ENCODE measurements at places on chromosomes 6 and 20.

GRCh38 chr6:122454673-122455072 is 16.9 kb downstream of the SERINC1 start:
- peak overlapping the region; percentile 66 for H3K27ac ChIP-seq
- DNase-seq: no peak
- H3K4me3 ChIP-seq: no peak overlapping the region
- H3K4me1 ChIP-seq: peaks cover 40% of the 10 kb centered on the region

- no peaks in the 10 kb centered on the region for H3K27me3 ChIP-seq
- H3K27ac ChIP-seq: no peak overlapping the region
- no peak for DNase-seq
Measured at GRCh38 chr6:30847421-30847970, 36.8 kb upstream of the DDR1 start.

DNA sequence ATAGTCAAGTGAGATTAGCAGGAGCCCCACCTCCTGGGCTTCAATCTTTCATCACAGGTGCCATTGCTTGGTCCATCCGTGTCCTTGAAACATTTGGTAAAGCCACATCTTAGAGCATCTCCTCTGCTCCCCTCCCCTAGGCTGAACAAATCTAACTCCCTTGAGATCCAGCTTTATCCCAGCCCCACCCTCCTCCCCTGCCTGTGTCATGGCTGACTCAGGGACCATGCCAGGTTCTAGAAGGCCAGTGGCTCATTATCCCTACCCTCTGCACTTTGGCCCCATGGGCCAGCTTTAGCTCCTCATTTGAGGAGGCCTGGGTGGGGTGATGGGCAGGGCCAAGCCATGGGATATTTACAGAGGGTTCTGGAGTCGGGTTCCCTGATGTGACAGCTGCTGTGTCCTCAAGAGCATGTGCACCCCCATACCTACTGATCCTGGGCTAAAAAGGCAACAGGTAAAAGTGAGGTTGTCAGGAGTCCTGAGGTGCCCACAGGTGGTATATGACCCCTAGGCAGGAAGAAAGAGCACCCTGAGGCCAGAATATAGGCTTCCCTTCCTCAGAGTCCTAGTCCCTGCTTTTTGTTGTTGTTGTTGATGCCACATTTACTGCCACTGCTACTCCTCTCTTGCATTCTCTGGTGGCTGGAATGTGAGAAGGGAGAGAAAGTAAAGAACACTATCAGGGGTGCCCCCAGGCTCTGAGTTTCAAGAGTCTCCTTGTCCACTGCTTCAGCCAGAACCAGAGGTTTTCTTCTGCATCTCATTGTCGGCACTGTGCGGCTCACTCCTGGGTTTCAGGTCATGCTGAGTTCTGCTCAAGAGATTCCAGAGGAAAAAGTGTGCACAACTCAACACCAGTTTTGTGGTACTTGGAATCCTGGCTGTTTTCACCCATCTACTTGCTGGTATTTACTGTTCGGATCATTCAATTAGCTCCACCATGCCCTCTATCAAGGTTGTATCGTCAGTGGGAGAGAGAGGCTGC is 228.4 kb downstream of the LRFN2 start:
- peaks cover 10% of the 10 kb centered on the region for H3K4me1 ChIP-seq
- no peak for DNase-seq
- H3K4me3 ChIP-seq: no peak overlapping the region
- no peak overlapping the region for H3K27ac ChIP-seq

- no peak overlapping the region for H3K4me3 ChIP-seq
- no peaks in the 10 kb centered on the region for H3K27me3 ChIP-seq
- peaks cover 8% of the 10 kb centered on the region for H3K4me1 ChIP-seq
- H3K27ac ChIP-seq: no peak overlapping the region
- no peaks in the 10 kb centered on the region for H3K36me3 ChIP-seq
Measured at GRCh38 chr20:25604611-25605010, 19.2 kb downstream of the NANP start.

- H3K4me3 ChIP-seq: no peak overlapping the region
- H3K36me3 ChIP-seq: no peaks in the 10 kb centered on the region
- no peak overlapping the region for H3K27ac ChIP-seq
- DNase-seq: peak; percentile 42
- H3K27me3 ChIP-seq: no peaks in the 10 kb centered on the region
Measured at GRCh38 chr6:152338335-152339125, 298.6 kb downstream of the SYNE1 start.

DNA sequence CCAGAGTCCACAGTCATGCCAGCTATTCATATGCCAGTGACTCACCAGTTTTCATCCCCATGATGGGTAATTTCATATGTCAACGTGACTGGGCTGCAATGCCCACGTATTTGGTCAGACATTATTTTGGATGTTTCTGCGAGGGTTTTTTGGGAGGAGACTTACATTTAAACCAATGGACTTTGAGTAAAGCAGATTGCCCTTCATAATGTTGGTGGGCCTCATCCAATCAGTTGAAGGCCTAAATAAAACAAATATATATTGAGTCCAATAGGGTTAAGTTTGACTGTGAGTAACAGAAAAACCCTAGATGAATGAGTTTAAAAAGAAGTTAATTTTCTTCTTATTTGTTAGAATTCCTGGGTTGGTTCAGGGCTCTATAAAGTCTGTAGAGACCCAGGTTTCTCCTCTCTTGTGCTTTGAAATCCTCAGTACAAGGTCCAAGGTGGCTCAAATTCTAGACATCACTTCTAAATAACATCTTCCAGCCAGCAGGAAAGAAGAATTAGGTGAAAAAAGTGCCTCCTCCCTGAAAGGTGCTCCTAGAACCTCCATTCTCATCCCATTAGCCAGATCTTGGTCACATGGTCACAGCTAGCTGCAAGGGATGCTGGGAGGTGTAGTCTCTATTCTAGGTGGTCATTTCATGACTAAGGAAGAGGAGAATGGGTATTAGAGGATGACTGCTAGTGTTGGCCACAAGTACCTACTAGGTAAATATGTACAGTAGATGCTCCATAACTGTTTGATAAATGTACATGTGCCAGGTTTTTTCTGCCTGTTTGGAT is 16.7 kb upstream of the NEDD9 start:
- peaks cover 12% of the 10 kb centered on the region for H3K4me1 ChIP-seq
- no peak for DNase-seq
- no peaks in the 10 kb centered on the region for H3K27me3 ChIP-seq
- peaks cover 6% of the 10 kb centered on the region for H3K36me3 ChIP-seq
- H3K4me3 ChIP-seq: no peak overlapping the region
- no peak overlapping the region for H3K27ac ChIP-seq

- H3K27ac ChIP-seq: no peak overlapping the region
Measured at GRCh38 chr6:168286116-168286515, 33.5 kb downstream of the DACT2 start.

DNA sequence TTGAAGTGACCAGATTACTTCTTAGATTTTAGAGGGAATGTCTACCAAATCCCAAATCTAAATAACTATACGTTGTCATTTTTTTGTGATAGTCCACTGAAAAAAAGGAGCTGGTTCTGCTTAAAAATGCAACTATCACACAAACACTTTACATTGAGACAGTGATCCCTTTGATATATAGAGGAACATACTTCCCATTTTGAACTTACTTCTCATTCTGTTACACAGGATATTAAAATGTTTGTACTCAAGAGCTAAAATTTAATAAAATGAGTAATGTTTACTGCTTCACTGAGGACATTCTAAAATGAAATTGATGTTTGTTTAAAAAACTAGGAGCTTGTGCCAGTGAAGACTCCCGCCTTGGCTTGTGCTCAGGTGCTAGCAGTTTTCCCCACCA is 174.1 kb downstream of the CARMIL1 start:
- no peak overlapping the region for H3K27ac ChIP-seq
- no peak overlapping the region for H3K4me3 ChIP-seq
- H3K4me1 ChIP-seq: peaks cover 5% of the 10 kb centered on the region
- no peaks in the 10 kb centered on the region for H3K27me3 ChIP-seq
- H3K36me3 ChIP-seq: no peaks in the 10 kb centered on the region
- DNase-seq: no peak

DNA sequence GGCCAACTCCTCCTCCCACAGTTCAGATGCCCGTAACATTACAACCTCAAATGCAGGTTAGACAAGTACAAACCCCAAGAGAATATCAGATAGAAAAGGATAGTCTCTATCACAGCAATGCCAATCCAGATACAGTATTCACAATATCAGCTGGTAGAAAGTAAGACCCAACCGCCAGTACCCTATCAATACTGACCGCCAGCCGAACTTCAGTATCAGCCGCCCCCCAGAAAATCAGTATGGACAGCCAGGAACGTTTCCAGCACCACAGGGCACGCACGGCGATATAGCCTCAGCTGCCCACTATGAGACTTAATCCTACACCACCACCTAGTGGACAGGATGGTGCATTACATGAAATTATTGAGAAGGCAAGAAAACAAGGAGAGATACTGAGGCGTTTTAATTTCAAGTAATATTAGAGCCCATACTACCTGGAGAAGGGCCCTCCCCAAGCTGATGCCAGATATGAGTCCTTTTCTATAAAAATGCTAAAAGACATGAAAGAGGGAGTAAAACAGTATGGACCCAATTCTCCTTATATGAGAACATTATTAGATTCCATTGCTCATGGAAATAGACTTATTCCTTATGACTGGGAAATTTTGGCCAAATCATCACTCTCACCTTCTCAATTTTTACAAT is 17.6 kb upstream of the EIF2S2 start:
- no peaks in the 10 kb centered on the region for H3K36me3 ChIP-seq
- no peak overlapping the region for H3K27ac ChIP-seq
- H3K4me1 ChIP-seq: peaks cover 13% of the 10 kb centered on the region
- DNase-seq: peak; percentile 70

- no peaks in the 10 kb centered on the region for H3K36me3 ChIP-seq
- H3K27ac ChIP-seq: no peak overlapping the region
- H3K27me3 ChIP-seq: no peaks in the 10 kb centered on the region
- no peak overlapping the region for H3K4me3 ChIP-seq
- no peaks in the 10 kb centered on the region for H3K4me1 ChIP-seq
Measured at GRCh38 chr20:6081236-6081635, 27.4 kb upstream of the LRRN4 start.

DNA sequence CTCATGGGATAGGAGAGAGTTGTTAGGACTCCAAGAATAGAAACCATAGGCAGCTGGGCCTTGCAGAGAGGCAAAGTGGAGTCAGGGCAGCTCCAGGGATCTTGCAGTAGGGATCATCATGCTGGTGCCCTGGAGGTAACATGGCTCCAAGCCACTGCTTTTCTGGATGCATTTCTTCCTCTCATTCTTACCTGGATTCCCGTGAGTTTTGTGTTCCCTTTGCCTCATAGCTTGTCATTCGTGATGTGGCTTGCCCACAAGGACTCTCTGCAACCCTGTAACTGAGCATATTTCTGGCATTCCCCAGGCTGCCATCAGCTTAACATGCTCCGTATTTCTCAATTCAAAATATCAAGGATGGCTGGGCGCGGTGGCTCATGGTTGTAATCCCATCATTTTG is 5.3 kb downstream of the NHLRC1 start:
- no peaks in the 10 kb centered on the region for H3K36me3 ChIP-seq
- H3K4me1 ChIP-seq: peaks cover 25% of the 10 kb centered on the region
- no peak for DNase-seq
- no peak overlapping the region for H3K4me3 ChIP-seq

DNA sequence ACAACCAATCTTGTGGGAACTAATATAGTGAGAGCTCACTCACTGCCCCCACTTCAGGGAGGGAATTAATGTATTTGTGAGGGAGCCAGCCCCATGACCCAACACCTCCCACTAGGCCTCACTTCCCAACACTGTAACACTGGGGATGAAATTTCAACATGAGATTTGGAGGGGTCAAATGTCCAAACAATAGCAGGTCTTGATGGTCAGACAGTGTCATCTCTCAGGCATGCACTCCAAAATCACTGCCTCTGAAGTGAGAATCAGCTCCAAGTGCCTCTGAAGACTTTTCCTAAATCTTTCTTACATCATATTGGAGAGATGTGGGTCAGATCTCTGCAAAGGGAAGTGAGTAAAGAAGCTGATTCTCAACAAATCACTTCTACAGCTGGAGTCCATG is 13.8 kb upstream of the SAYSD1 start:
- peaks cover 7% of the 10 kb centered on the region for H3K27me3 ChIP-seq
- no peak overlapping the region for H3K27ac ChIP-seq
- no peak for DNase-seq
- H3K4me1 ChIP-seq: no peaks in the 10 kb centered on the region
- H3K4me3 ChIP-seq: no peak overlapping the region

DNA sequence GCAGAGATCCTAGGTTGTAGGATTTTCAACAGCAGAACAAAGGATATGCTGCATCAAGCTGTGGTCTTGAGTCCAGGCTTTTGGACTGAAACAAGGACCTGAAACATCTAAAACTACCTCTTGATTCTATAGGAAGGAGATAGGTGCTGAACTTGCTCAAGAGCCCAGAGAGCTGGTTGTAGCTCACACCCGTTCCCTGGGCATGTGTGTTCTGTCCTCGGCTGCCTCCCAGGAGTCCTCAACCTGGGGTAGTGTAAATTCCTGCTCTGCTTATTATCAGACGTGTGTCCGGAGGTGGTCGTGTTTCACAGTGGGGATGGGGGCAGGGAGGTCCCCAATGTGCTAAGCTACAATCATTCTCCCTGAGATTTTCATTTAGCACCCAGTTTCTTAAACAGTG is 4.8 kb downstream of the NOP56 start:
- no peaks in the 10 kb centered on the region for H3K27me3 ChIP-seq
- peak overlapping the region; percentile 13 for H3K27ac ChIP-seq
- peaks cover 54% of the 10 kb centered on the region for H3K4me1 ChIP-seq
- H3K4me3 ChIP-seq: no peak overlapping the region

- peaks cover 89% of the 10 kb centered on the region for H3K27me3 ChIP-seq
- H3K4me3 ChIP-seq: peak overlapping the region; percentile 90
- H3K27ac ChIP-seq: no peak overlapping the region
- DNase-seq: no peak
Measured at GRCh38 chr6:108118359-108118724, 43.8 kb upstream of the OSTM1 start.

DNA sequence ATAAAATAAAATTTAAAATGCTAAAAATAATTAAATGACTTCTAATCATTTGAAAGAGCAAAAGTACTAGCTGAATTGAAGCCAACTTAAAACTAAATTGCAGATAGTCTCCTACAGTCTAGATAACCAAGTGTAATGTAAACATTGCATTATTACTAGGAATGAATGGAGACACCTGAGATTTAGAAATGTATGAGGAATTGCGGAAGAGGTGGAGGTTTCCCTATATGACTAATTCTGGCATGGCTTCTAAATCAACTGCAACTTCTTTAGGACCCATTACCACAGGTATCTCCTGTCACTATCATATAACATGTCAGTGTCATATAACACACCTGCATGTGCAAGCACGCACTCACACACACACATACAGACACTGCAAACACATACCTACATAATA is 13.2 kb upstream of the GPR6 start:
- no peak overlapping the region for H3K4me3 ChIP-seq
- no peaks in the 10 kb centered on the region for H3K36me3 ChIP-seq
- no peak for DNase-seq
- no peak overlapping the region for H3K27ac ChIP-seq
- no peaks in the 10 kb centered on the region for H3K4me1 ChIP-seq
- H3K27me3 ChIP-seq: peaks cover 11% of the 10 kb centered on the region

GRCh38 chr6:112036088-112036637 is 17.7 kb upstream of the CCN6 start:
- peaks cover 91% of the 10 kb centered on the region for H3K4me1 ChIP-seq
- H3K27me3 ChIP-seq: no peaks in the 10 kb centered on the region
- peak overlapping the region; percentile 70 for H3K27ac ChIP-seq
- peak; percentile 54 for DNase-seq
- H3K36me3 ChIP-seq: no peaks in the 10 kb centered on the region

Measured in activated T-cell treated with anti-CD3 and anti-CD28 coated beads, Interleukin-2, amount 50 U/mL, for 72 hours (primary cell).